ENCODE measurements at places on chromosomes 1 and 21.

- no peak for DNase-seq
These were observed 122.3 kb downstream of the ZMYM4 start for GRCh38 chr1:35390600-35391494.

GRCh38 chr1:229479660-229480399, 28.3 kb downstream of the NUP133 start:
- no peak for DNase-seq

GRCh38 chr1:245690946-245691541, 536.3 kb downstream of the KIF26B start:
- no peak for DNase-seq

DNA sequence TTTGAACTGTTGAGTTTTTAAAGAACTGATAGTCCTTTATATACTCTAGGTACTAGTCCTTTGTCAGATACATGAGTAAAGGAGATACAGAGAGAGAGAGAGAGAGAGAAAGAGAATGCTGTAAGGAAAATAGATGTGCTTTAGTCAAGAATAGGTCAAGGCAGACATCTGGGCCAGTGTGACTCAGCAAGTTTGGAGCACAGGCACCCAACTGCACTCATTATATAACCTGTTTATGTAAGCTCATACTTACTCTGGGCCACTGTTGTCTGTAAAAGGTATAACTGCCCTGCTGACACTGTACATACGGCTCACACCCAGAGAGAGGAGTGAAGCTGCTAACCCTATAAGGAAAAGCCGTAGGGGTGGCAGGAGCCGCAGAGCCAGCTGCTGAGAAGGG, 32.2 kb upstream of the AKT3 start:
- DNase-seq: no peak

- DNase-seq: no peak
These were observed 6.4 kb upstream of the LGR6 start for GRCh38 chr1:202187041-202187671.

DNA sequence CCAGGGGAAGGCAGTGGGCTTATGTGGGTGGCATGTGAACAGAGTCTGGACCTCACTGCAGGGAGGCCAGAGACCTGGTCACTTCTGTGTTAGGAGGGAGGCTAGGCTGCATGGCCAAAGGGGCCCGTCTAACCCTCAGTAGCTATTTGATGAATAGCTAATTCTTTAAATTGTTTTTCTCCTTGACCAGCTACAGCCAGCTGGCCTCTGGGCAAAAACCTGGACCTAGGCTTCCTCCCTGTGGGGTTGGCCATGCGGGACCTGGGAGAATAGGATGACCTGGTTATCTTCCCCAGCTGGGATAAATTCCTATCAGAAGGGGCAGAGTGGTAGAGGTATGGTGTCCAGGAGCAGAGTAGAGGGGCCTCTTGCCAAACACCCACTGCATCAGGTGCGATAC, 79.4 kb downstream of the TNR start:
- DNase-seq: no peak

GRCh38 chr1:10778640-10779039, 17.8 kb downstream of the CASZ1 start:
- no peak for DNase-seq

- DNase-seq: no peak
These were observed 15.2 kb upstream of the HMCN1 start for GRCh38 chr1:185719021-185719420.

- no peak for DNase-seq
These were observed 176.3 kb upstream of the NFIA start for GRCh38 chr1:60906039-60906438.

DNA sequence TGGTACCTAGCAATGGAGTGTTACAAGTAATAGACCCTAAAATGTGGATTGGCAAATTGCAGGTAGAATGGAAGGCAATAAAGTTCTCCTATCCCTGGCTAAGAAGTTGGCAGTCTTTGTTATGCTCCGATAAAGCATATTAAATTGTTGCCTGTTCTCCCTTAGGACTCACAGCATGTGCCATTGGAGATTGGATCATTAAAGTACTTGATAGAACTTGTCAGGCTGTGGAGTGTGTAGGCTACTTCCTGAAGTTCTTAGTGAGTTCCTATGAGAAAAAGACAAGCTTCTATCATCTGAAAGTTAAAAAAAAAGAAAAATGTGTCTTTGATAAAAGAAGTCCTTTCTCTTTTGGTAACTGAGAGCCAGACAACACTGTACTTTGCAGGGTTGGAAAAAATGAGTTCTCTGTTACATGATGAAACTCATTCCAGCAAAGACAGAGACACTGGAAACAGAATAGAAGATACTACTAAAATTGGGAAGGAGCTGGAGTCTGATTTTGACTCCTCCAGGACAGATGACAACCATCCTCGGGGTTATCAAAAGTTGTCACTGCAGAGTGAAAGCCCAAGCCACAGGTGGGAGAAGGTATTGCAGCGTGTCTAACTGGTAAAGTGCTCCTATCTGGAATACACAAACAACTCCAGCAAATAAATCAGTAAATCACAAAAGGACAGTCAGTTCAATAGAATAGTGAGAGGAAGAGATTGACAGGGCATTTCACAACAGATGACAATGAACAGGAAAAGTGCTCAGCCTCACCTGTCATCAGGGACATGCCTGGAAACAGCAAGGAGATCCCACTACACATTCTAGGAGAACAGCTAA, 87.5 kb upstream of the WDR26 start:
- DNase-seq: no peak

GRCh38 chr1:227945891-227946623, 1.7 kb downstream of the WNT9A start:
- no peak for DNase-seq

GRCh38 chr1:161884475-161884874, 118.4 kb downstream of the ATF6 start:
- DNase-seq: no peak

DNA sequence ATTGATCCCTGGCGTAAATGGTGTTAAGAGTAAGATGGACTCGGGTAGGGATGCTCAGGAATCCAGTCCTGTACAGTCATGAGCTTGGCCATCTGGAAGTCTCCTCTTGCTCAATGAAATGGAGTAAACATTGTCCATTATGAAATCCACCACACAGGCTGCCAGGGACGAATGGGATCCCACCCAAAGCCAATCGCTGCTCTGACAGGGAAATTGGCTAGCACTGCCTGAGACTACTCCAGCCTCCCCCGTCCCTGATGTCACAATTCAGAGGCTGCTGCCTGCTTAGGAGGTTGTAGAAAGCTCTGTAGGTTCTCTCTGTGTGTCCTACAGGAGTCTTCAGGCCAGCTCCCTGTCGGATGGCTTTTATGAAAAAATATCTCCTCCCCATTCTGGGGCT, at the start of gene HSD11B1:
Gene HSD11B1 (plus strand): TSS at position 263 of the 400 bp plus-strand sequence. CDS start 97 bp downstream, at position 360.
- DNase-seq: no peak

GRCh38 chr1:68178821-68179490, 53.4 kb downstream of the WLS start:
- no peak for DNase-seq

GRCh38 chr1:238624776-238625175, 734.1 kb upstream of the ZP4 start:
- no peak for DNase-seq

DNA sequence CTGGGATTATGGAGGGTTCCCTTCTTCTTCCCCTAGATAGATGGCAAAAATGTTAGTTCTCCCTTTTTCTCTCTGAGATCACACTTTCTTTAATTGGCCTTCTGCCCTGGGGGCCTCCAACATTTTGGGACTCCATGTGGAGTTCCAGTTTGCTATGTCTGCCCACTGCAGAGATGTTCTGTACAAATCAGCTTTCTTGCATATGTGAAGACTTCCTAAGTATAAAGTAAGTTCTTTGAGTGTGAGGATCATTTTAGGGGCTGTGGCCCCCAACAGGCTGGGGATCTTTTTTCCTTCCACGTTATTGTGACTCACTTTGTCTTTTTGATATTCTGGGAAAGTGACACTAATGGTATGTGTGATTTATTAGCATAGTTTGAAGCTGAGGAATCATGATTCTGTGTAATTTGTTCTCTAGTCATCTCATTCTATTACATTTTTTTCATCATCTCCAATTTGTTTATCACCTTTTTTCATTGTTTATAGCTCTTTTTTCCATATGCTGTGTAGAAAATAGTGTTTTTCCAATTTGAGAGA, 48.2 kb downstream of the HHAT start:
- DNase-seq: no peak

GRCh38 chr1:94425821-94426484, 7.8 kb downstream of the ABCD3 start:
- no peak for DNase-seq

GRCh38 chr1:199742547-199742946, 285.0 kb upstream of the NR5A2 start:
- DNase-seq: no peak

Data from NCI-H2227 treated with DMSO at 0.1 percent for 48 hours (cell line).